Renal cortex interstitium (tissue), 15 donors: ENCODE measurements at places on chromosomes 7 and 10. TPM values are rescaled to one million over a fixed set of nuclear protein-coding genes. Genes with fewer than 3 reads are reported as not detected.
A peak's percentile ranks its signal among the peaks of the same experiment; 100 is the strongest.

- DNase-seq, result no peak
Measured at GRCh38 chr10:105139363-105139896, 498.3 kb downstream of the SORCS3 start.

SP4 gene
- polyA plus RNA-seq, result 15.8 TPM

- peak; percentile 50 for DNase-seq
Measured at GRCh38 chr7:35537067-35538023, 157.6 kb downstream of the HERPUD2 start.

- no peak for DNase-seq
Measured at GRCh38 chr7:18037609-18038008, 10.0 kb upstream of the PRPS1L1 start.

GRCh38 chr7:30880125-30880720, 31.4 kb upstream of the AQP1 start:
- DNase-seq, result no peak

LOXL4 gene
- polyA plus RNA-seq, result 3.3 TPM

DNA sequence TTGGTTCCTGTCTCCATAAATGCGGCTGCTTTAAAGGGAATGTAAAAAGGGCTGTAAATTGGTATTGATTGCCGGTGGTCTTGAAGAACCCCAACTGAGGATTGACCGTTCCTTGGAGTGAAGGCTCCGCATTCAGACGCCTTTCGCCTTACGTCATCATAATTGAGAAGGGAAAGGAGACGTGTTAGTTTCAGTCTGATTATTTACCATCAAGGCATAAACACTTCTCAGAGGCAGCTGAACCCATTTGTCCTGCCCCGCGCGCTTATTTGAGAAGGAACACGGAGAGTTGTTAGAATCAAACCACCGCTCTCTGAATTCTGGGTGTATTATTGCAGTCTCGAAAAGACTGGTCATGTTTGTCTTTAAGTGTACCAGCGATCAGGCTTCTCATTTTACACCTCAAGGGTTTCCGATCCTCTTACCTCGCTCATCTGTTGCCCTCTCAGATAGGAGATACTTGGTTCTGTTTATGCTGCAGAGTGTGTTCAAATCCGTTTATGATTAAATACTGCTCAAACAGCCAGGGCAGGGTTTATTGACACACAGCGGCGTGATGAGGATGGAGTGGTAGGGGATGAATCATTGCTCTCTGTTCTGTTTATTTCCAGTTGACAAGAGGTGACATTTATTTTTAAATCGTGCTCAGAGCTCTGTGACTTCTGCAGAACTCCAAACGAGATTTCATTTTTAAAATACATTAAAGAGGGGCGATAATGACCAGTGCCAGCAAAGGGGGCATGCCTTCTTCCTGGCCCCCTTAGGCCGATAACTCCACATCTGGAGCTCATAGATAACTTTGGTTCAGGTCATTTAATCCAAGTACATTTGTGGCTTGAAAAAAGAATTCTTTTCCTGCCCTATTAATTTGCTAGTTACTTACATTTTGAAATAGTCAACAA, 30.4 kb downstream of the FOXK1 start:
- no peak for DNase-seq

CNNM1 gene
- polyA plus RNA-seq, result 2.1 TPM

FAM25A gene
- not detected for polyA plus RNA-seq

LIPK gene
- polyA plus RNA-seq, result not detected
